ENCODE measurements at places on chromosomes 5 and 9.

GRCh38 chr5:53313145-53313544 lies 167.3 kb upstream of the FST start:
- no peak for DNase-seq

DNA sequence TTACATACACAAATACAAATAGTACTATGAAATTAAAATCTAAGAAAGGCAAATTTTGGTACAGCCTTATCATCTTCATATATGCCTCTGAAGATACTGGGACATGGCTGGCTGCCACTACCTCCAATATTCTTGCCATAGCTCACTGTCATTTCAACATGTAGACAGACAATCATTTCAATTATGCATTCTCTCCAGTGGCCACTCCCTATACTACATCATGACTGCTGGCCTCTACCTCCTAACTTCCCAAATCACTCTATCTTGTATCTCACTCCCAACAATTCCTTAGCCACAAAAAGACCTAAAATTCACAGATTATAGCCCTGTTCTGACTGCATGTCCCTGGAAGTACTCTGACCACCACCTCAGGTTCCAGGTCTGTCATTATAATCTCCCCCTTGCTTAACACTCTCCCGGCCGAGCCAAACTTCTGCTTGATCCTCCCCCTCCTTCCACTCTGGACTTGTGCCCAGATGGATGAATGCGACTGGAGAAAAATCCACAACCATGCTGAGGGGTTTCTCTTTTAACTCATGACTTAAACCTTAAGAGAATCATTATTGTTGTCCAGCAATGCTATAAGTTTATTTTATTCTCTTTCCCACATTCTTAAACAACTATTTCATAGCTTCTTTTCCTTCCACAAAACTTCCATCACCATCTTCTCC lies 225.3 kb upstream of the TLE4 start:
- no peak for DNase-seq

GRCh38 chr5:178373711-178374110 lies 141.1 kb upstream of the PHYKPL start:
- DNase-seq = no peak

GRCh38 chr5:87231037-87231808 lies 36.5 kb upstream of the RASA1 start:
- no peak for DNase-seq

DNA sequence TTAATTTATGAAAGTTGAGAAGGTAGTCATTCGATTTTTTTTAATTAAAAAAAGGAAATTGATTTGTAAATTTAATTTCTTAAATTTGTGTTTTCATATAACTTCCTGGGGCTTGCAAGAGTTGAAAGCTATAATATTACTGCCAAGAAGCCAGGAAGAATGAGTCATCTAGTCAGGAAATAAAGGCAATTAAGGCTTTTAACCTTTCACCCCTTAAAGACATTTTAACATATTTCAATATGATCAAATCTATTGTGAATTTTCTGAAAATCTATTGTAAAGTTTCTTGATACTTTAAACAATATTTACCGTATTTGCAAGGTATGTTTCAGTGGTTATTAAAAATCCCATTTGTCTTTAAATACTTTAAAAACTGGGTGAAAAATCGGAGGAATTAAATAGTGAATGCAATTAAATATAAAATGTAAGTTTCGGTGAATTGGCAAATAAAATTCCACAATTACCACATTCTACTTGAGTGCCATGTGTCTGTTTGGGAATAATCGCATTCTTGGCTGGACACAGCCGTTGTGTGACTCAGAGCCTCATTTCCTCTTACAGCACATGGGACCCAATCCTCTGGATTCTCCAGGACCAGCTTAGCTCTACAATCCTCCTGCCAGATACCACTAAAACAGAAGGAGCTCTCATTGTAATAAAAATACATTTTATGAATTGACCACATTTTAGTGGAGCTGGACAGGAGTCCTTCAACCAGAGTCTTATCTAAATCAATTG lies 310.7 kb downstream of the HCN1 start:
- no peak for DNase-seq

- DNase-seq = no peak
Observed at GRCh38 chr5:135032999-135033861, 798 bp downstream of the PITX1 start.

DNA sequence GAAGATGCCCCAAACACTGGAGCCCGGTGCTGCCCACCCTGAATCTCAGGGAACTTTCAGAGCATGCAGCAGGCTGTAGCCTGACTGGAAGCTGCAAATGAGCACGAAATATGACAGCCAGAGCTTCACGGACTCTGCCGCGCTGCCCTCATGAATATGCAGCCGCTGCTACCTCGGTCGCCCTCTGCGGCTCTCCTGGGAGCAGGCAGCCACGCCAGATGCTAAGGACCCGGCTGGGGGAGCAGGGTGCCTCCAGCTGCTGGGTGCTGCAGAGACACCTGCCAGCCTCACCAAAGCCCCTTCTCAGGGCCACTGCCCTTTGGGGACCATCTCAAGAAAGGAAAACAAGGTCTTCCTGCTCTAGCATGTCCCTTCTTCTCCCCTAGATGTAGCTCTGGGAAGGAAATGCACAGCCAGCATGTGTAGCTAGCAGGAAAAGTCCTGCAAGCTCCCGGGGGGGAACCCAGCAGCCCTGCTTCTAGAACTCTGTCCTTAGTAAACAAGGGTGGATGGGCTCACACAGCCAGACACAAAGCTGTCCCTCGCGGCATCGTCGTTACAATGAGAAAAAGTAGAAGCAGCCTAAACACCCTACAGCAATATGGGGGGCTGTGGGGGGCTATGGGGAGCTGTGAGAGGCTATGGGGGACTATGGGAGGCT lies 56.8 kb upstream of the OLFM1 start:
- DNase-seq = no peak

DNA sequence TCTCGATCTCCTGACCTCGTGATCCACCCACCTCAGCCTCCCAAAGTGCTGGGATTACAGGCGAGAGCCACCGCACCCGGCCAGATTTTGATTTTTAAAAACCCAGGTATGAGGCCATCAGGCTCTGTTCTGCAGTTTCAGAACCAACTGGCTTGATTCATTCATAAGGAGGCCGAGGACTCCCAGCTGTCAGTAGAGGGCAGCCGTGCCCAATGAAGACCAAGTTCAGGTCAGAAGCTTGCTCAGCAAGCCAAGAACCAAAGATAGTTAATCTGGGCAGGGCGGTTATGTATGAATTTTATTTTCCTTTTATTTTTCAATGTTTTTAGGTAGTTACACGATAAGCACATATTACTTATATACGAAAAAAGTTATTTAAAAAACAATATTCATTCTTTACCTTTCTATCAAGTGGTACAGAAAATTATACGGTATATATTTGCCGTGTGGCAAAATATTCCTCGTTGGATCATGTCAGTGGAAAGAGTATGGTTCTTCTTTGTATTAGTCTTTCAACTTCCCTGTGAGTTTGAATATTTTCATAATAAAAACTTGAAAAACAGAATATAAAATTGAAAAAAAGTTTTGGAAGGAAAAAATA lies 18.0 kb downstream of the MGAT1 start:
- DNase-seq = no peak

DNA sequence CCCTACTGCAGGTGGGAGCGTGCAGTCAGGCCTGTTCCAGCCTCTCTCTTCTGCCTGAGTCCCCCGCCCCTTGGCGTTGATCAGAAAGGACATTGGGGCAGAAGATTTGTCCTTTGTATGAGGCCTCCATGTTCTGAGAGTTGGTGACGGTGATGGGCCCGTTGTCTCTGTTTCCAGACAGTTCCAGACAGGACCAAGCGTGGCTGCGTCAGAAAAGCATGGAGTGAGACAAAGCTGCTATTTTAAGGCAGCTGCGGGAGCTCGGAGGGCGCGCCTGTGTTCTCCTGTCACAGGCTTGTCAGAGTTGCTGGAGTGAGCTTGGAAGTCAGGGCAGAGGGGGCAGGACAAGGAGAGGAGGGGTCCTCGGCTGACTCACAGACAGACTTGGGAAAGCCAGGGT lies 32.1 kb upstream of the SH3PXD2B start:
- DNase-seq = no peak

DNA sequence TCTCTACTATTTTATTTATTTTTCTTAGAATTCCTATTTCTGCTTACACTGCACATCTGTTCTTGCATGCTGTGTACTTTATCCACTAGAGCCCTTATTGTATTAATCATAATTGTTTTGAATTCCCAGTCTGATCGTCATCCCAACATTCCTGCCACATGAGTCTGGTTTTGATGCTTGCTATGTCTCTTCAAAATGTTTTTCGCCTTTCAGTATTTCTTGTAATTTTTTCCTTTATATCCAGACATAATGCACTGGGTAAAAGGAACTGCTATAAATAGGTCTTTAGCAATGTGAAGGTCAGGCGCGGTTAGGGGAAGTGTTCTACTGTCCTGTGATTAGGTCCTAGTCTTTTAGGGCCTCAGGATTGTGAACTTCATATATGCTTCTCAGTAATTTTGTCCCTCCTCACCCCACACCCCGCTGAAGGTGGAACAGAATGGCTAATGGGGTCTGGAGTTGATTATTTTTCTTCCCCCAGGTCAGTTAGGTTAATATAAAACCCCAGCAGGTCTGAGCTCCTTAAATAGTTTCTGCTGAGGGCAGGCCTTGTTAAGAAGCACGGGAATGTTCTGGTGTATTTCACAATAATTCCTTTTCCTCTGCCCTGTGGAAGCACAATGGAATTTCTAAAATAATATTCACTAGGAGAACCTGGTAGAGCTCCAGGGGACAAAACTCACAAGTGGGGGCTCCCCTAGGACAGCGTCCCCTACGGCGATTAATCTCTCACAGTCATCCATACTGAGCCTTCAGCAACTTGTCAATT lies 146.6 kb upstream of the TUT7 start:
- no peak for DNase-seq

DNA sequence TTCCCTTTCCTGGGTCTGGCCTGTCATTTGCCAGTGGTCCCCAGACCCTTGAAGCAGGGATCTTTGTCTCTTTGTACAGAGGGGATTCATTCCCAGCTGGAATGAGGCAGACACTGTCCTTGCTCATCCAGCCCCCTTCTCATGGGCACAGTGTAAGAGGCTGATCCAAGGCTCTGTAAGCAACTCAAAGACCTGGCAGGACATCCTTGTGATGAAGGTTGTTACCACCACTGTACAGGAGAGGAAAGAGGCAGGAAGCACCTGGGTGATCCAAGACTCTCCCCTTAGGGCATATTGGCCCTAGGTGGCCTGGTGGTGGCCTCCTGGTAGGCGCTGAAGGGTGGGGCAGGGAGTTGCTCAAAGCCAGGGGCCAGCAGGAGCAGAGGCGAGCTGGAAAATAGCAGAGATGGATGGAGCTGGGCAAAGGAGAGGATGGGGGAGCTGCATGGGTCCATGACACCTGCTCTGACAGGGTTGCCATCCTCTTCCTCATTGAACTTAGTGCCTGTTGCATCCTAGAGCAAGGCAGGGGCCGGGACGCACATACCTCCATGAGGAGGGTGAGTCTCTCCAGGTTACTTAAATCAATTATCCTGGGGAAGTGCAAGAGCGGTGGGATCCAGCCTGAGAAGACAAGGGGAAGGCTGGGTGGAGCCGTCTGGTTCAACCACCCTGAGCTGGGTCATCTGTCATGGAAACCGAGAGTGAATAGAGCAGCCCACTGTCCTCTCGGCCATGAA lies 9.8 kb upstream of the GADD45G start:
- no peak for DNase-seq

DNA sequence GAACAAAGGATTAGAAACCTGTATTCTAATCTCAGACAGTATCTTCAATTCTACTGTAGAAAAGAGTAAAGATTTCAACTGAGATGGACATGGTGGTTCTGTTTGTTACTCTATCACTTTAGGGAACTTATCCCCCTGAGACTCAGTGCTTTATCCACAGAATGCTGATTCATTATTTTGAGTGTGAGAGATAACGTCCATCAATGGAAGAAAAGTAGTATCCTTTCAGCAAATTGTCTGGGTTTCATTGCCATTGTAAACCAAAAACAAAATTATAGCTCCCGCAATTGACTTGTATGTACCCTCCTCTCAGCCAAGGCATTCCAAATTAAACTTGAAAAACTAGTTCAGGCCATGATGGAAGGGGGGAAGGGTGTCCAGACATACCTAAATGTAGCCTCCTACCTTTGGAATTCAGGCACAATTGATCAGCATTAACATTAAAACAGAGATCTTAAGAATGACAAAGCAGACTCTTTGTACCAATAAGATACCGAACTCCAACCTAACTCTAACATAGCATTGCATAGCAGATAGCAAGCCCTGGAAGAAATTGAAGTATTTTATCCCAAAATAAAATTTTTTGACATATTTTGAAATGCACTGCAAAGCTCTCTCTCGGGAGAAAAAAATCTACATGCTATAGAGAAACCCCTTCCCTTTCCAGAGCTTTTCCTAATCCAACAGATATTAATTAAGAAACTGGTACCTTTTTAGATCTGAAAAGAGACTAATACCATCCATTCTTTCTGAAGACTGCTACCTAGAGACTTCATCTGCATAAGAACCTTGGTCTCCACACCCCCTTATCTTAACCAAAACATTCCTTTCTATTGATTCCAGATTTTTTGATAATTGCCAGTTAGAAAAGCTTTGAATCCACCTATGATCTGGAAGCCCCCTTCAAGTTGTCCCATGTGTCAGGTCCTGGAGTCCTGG lies 1055.7 kb downstream of the PTPRD start:
- no peak for DNase-seq

- no peak for DNase-seq
Observed at GRCh38 chr5:1639757-1640156, 116.0 kb upstream of the LPCAT1 start.

DNA sequence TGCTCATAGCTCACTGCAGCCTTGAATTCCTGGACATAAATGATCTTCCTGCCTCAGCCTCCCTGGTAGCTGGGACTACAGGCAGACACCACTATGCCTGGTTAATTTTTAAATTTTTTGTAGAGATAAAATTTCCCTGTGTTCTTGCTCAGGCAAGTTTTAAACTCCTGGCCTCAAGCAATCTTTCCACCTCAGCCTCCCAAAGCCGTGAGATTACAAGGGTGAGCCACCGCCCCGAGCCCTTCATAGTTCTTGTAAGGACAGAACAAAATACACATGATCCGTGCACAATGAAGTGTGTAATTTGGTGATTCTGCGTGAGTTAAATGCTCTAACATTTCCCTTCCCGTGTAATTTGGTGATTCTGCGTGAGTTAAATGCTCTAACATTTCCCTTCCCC lies 27.7 kb upstream of the MYO10 start:
- DNase-seq = no peak

DNA sequence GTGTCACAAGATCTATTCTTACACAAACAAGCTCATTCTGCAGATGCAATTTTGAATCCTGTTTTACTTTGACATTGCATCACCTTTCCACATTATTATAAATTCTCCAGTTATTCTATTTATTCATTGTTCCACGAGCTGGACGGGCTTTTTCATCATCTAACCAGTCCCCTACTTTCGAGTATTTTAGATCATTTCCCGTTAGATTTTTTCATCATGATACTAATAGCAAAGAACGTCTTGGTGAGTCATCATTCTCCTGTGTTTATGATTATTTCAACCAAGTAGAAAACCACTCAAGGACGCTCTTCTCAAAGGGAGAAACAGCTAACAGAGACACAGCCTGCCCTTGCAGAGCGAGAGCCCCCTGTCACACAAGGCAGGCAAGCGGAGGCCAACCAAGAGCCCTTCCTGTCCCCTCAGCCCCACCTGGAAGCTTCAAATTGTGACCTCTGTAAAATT lies 15.1 kb downstream of the BBLN start:
- no peak for DNase-seq
